Activated CD4-positive, alpha-beta T cell treated with anti-CD3 and anti-CD28 coated beads, Interleukin-2, amount 50 U/mL, for 4 hours (primary cell): ENCODE measurements at places on chromosomes 5 and 9.
A peak's percentile ranks its signal among the peaks of the same experiment; 100 is the strongest.

DNA sequence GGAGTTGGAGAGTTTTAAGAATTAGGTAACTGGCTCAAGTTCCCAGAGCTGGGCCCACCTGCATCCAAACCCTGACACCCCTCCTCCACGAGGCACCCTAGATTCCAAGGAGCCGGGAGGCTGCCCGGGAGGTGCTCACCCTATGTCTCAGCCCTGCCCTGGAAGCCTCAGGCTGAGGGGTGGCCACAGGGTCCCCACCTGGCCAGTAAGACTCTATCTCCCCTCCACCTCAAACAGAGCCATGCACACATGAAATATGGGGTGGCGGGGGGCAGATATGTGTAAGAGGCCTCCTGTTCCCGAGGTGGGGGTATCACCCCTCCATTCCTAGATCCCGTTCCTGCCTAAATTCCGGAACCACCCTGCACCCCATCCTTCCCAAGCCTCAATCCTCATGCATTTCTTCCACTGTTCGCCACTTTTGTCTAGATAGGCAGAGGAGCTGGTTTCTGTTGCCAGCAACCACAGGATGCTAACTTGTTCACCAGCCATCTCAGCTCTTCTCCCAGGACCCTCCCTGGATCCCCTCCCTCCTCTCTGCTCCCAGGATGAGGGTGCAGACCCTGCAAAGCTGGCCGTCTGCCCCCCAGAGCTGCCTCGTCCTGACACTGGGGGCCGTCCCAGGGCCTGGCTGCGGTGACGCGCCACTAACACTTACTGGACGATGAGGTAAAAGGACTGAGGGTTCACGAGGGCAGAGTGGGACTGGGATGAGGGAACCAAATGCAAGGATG, 44.1 kb downstream of the COL23A1 start:
- DNase-seq, result no peak

- no peak for DNase-seq
Measured at GRCh38 chr5:61732796-61733195, 400.7 kb downstream of the ZSWIM6 start.

DNA sequence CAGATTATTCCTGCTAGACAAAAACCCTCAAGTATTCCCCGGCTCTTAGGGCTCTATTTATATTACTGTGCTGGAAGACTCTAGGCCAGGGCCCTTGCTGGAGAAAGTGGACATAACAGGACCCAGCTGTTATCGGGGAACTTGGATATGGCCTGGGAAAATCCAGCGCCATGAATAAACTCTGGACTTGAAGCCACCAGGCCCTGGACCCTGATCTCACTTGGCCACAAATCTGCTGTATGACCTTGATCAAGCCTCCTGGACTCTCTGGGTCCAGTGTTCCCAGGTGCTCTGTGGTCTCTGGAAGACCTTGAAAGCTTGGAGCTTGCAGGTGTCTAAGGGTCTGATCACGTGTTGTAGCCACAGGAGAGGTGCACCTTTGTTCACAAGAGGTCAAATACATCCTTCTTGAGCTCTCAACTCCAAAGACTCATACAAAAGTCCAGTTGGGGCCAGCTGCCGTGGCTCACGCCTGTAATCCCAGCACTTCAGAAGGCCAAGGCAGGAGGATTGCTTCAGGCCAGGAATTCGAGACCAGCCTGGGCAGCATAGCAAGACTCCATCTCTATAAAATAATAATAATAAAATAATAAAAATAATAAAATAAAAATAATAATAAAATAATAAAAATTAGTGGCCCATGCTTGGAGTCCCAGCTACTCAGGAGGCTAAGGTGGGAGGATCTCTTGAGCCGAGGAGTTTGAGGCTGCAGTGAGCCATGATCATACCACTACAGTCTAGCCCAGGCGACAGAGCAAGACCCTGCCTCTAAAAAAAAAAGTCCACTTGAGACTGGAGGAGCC, 26.5 kb downstream of the COL27A1 start:
- no peak for DNase-seq

DNA sequence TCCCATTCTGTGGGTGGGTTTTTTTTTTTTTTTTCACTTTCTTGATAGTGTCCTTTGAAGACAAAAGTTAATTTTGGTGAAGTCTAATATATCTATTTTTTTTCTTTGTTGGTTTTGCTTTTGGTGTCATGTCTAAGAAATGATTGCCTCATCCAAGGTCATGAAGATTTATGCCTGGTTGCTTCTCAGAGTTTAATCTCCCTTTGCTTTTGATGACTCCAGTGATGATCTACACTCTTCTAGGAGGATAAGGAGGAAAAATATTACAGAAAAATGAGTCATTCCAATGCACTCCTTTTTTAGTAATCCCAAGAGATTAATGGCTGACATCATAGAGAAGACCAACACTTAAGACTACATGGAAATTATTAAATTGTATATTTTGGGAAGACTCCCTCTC, 79.7 kb upstream of the ICE1 start:
- DNase-seq, result no peak

DNA sequence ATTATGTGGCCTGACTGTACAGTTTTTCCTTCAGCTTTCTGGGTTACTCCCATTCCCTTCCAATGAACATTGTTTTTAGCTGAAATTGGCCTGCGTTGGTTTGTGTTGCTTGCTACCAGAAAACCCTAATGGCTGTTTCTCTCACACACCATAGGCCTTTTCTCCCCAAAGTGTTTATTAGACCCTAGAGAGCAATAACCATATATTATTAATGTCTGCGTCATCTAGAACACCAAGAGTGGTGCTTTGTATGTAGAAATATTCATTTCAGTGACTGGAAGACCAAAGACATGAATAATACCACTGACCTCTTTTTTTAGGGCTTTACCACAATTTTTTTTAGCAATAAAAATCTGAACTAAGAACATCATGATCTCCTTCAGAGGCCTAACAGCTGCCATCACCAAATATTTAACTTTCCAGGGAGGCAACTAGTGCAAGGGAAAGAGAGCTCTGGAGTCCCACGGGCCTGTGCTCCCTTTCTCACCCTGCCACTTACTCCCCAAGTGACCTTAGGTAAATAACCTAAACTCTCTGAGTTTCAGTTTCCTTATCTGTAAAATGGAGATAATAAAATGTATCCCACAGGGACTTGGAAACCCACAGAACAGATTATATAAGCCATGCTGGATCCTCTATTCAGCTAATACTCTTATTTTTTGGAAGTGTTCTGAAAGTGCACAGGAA, 201.9 kb upstream of the ISL1 start:
- no peak for DNase-seq

DNA sequence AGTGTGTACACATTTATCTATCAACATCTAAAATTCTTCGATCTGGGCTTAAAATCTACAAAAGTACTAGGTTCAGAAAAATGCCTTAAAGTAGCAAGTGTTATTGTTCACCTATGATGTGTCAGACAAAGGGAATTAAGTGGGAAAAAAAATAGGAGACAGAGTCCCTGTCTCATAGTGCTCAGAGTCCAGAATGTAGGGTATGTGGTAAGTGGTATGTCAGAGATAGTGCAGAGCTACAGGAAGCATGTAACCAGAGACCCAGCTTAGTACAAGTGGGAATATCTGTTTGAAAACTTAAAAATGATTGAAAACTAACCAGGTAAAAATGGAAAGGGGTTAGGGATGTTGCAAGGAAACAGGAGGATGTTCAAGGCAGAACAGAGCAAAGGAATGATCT, 482.8 kb downstream of the ELAVL2 start:
- DNase-seq, result no peak

GRCh38 chr9:135255841-135256580, 168.5 kb downstream of the OLFM1 start:
- no peak for DNase-seq

GRCh38 chr5:9473624-9474023, 72.3 kb downstream of the SEMA5A start:
- no peak for DNase-seq

- DNase-seq, result no peak
Measured at GRCh38 chr9:113879318-113879717, 3.2 kb downstream of the ZNF618 start.

DNA sequence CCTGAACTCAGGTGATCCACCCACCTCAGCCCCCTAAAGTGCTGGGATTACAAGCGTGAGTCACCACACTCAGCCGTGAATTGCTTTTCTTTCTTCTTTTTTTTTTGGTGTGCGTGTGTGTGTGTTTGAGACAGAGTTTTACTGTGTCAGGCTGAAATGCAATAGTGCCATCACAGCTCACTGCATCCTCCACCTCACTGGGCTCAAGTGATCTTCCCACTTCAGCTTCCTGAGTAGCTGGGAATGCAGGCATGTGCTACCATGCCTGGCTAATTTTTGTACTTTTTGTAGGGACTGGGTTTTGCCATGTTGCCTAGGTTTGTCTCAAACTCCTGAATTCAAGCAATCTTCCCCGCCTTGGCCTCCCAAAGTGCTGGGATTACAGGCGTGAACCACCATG, 113.7 kb upstream of the HAPLN1 start:
- DNase-seq, result no peak

DNA sequence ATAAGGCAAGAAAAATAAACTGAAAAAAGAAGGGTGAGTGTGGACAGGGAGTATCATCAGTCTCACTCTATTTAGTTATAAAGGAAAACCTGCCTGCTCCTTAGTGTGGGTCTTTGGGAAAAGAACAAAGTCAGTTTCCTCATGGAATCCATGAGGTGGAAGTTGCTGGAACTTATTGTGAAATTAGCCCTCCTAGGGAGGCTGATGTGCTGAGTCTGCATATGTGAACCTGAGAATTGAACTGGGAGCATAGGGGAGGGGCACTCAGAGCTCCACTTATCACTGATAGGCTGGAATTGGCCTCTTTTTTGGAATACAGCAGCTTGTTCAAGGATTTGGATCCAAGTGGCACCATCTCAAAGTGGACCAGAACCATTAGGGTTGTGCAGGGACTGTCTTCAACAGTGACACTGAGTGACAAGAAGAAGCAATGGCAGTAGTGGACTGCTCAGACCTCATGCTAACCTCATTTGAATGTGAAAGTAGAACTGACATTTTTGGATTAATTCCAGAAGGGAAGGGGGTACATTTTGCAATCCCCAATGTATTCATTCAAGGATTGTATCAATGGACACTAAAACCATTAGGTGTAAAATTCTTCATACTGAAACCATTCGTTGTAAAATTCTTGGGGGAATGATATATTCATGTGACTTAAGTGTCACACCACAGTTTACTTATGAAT, 103.6 kb upstream of the KLF9 start:
- DNase-seq, result no peak

DNA sequence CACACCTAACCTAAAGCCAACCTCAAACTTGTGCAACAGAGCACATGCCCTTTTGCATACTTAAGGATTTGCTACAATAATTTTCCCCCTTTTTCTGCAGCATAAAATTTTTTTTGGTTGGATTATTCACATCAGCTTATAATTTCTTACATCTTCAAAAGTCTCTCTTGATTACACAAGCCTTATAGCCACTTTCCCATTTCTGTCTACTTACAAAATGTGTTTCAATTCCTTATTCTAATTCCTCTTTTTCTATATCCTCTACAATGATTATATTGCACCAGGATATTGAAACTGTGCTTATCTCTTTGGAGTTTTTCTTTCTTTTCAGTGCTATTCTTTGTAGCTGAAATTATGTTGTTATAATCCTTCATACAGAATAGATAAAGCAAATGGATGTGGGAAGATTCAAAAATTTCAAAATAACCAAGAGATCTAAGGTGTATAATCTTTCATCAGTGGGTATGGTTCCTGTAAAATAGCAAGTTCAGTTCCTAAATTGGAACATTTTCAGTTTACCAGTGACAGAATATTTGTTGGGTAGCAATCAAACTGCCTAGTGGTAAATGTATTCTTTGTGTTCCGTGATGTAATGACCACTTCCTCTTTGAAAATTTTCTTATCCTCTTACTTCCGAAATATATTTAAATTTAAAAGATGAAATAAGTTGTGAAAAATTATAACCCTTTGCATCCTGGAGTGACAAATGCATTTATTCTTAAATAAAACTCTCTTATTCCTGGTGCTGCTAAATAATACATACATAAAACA, 386.8 kb upstream of the CHD1 start:
- DNase-seq, result no peak

DNA sequence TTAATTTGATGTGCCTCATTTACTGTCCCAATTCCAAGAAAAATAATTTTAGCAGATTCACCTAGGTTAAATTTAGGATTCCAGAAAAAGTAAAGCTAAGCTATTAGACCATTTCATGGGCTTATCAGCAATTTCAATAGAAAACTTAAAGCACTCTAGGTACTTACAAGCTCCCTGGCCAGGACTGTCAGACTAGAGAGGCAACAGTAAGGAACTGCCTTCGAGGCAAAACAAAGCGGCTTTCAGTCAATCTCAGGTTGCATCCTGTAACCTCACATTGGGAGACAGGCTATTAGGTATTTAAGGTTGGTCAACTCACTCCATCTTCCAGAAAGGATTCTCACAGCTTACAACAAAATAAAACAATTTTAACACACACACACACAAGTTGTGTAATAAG, 48.7 kb upstream of the FSD1L start:
- DNase-seq, result no peak

DNA sequence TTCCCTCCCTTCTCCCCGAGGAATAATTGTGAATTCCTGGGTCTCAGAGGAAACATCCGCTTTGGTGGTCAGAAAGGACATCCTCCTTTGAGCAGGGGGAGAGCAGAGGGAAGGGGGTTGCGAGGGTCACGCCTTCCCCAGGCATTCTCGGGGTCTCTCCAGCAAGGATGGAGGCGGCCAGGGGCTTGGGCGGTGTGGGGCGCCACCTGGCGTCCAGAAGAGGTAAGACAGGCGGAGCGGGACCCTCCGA, 129.1 kb downstream of the KCNIP1 start:
- DNase-seq, result peak; percentile 33

GRCh38 chr5:7682379-7682778, 168.6 kb downstream of the CFAP90 start:
- no peak for DNase-seq

DNA sequence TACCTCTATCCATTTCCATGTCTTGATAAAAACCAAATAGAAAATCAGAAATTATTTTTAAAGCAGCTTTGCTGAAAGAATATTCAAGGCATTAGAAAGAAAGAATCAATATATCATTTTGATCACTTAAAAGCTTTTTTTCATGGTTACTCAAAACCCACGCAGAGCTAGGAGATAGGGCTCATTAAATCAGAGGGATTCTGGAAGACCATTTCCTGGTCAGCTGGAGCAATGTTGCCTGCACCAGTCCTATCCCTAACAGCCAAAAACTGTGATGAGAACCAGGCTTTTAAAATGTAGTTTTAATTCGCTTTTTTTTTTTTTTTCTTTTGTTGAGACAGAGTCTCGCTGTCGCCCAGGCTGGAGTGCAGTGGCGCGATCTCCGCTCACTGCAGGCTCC, 72.3 kb downstream of the ARSB start:
- no peak for DNase-seq

- DNase-seq, result no peak
Measured at GRCh38 chr5:43584166-43584699, 18.7 kb upstream of the NNT start.

- no peak for DNase-seq
Measured at GRCh38 chr5:41966401-41967105, 41.5 kb downstream of the FBXO4 start.

- no peak for DNase-seq
Measured at GRCh38 chr5:168604436-168604835, 25.3 kb upstream of the PANK3 start.
